ENCODE measurements at places on chromosomes 11 and 22.
A peak's percentile ranks its signal among the peaks of the same experiment; 100 is the strongest.

DNA sequence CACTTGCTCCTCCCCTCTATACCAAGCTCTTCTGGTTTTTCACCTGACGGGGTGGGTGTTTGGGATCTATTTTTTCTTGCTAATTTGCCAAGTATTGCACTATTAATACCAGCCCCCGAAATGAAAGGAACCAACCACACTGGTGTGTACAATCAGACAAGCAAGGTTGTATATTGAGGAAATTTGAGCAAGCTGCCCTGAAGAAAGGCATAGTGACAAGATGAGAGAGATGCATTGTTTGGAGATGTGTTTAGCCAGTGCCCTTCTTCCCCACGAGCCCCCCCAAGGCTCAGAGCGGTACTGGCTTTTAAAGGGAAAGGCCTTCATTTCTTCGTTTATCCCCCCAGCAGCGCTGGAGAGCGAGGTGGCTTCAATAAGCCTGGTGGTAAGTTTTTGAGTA lies 15.2 kb upstream of the GAS2L1 start:
- H3K36me3 ChIP-seq: peaks cover 95% of the 10 kb centered on the region
- no peak overlapping the region for H3K27ac ChIP-seq
- H3K27me3 ChIP-seq: no peaks in the 10 kb centered on the region
- DNase-seq: peak; percentile 28
- H3K4me3 ChIP-seq: no peak overlapping the region
- no peaks in the 10 kb centered on the region for H3K4me1 ChIP-seq

DNA sequence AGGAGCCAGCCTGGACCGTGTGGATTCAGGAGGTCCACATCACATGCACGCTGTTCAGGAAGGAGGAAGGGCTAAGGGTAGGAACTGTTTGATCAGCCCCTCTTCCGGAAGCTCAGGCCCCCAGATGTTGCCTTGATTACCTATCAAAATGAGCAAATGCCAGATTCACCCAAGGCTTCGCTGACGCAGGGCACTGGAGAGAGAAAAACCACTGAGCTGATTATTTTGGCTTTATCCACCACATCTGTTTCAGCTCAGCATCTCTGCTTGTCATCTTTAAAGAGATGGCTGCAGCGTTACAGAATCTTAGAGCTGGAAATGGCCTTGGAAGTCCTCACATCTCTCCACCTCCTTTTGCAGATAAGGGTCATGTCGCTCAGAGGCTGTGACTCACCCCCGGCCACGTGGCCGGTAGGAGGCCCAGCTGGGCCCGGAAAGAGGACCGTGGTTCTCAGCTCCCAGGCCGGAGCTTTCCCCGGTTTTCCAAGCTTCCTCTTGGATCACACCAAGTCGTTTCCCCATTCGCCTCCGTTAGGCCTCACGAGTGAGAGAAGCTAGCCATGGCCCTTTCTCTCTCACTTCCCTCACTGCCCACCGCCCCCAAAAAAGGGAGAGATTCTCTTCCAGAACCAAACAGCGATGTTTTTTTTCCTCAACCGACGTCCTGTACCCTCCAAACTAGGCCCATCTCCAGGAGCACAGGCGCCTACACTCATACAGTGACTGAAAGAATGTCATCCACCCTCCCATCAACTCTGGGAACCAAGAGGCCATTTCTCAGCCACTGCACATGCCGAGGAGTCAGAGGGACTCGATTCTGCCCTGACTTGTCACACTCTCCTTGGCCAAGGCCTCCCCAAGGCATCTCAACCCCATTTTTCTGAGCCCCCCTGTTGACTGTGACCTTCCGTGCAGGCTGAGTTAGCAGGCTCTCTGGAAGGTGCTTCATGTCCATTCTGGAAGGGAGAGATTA lies 37.6 kb downstream of the LIF start:
- no peaks in the 10 kb centered on the region for H3K36me3 ChIP-seq
- H3K27ac ChIP-seq: no peak overlapping the region
- no peaks in the 10 kb centered on the region for H3K27me3 ChIP-seq
- H3K4me1 ChIP-seq: peaks cover 3% of the 10 kb centered on the region
- H3K4me3 ChIP-seq: no peak overlapping the region

- H3K4me1 ChIP-seq: peaks cover 10% of the 10 kb centered on the region
- H3K36me3 ChIP-seq: 0 out of 2 replicates have a peak, but pooled peaks cover 5% of the 10 kb centered on the region
- H3K4me3 ChIP-seq: no peak overlapping the region
- no peak overlapping the region for H3K27ac ChIP-seq
- no peaks in the 10 kb centered on the region for H3K27me3 ChIP-seq
- DNase-seq: no peak
Observed at GRCh38 chr11:108663154-108663877, 1.6 kb upstream of the DDX10 start.

- H3K4me3 ChIP-seq: no peak overlapping the region
- peaks cover 24% of the 10 kb centered on the region for H3K4me1 ChIP-seq
- H3K27ac ChIP-seq: no peak overlapping the region
- H3K36me3 ChIP-seq: no peaks in the 10 kb centered on the region
Observed at GRCh38 chr22:29018293-29019189, 43.1 kb downstream of the C22orf31 start.

GRCh38 chr11:2929531-2929949 lies 320 bp upstream of the PHLDA2 start:
- H3K4me1 ChIP-seq: peaks cover 10% of the 10 kb centered on the region
- no peak overlapping the region for H3K27ac ChIP-seq
- H3K4me3 ChIP-seq: peak overlapping the region; percentile 67
- peaks cover 41% of the 10 kb centered on the region for H3K27me3 ChIP-seq

DNA sequence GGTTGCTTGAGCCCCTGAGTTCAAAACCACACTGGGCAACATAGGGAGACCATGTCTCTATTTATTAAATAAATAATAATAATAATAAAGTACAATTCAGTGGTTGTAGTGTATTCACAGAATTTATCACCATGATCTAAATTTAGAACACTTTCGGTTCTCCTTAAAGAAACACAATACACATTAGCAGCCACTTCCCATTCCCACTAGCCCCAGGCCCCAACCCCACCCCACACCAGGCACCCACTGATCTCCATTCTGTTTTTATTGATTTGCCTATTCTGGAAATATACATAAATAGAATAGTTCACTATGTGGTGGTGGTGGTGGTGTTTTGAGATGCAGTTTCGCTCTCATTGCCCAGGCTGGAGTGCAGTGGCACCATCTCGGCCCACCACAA lies 45.7 kb downstream of the BCL2L13 start:
- H3K36me3 ChIP-seq: no peaks in the 10 kb centered on the region
- peaks cover 6% of the 10 kb centered on the region for H3K4me1 ChIP-seq
- H3K27me3 ChIP-seq: no peaks in the 10 kb centered on the region
- H3K27ac ChIP-seq: no peak overlapping the region
- no peak for DNase-seq

- no peaks in the 10 kb centered on the region for H3K36me3 ChIP-seq
- no peak overlapping the region for H3K4me3 ChIP-seq
- no peak for DNase-seq
- H3K27ac ChIP-seq: no peak overlapping the region
- H3K27me3 ChIP-seq: no peaks in the 10 kb centered on the region
Observed at GRCh38 chr11:21630934-21631478, 561.9 kb upstream of the ANO5 start.

DNA sequence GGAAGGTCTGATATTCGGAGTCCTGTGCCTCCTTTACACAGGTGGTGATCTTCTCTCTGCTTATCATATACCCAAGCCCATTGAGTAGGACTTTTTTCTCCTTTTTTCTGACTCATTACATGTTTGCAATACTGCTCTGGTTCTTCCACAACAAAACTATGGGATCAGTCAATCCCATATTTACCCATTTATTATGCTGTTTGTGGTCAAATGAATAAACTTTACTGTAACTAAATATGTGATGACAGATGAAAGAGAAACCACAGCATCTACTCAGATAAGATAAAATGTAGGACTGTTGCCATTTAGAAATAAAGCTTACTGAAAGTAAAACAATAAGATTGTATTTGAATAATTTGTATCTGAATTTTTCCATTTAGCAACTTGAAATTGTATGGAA lies 958.7 kb upstream of the FAT3 start:
- H3K4me1 ChIP-seq: no peaks in the 10 kb centered on the region
- H3K27me3 ChIP-seq: no peaks in the 10 kb centered on the region
- no peak for DNase-seq
- H3K27ac ChIP-seq: no peak overlapping the region
- no peaks in the 10 kb centered on the region for H3K36me3 ChIP-seq
- H3K4me3 ChIP-seq: no peak overlapping the region

DNA sequence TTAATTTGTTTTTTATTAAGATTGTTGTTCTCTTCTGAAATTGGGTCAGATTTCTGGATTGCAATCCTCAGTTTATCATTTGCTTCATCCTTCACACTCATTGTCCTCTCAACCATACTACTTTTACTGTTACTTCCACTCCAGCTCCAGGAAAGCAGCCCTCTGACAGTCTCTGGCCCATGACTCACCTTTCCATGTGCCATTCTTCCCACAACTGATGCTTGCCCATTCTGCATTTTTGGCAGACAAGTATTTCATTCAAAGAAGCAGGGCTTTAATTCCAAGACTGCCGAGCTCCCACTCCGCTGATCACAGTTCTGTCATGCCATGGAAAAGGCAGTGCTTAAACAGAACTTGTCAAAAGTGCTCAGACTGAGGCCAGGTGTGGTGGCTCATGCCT lies 139.2 kb downstream of the WNT11 start:
- no peaks in the 10 kb centered on the region for H3K27me3 ChIP-seq
- no peaks in the 10 kb centered on the region for H3K36me3 ChIP-seq
- peaks cover 35% of the 10 kb centered on the region for H3K4me1 ChIP-seq
- no peak for DNase-seq

DNA sequence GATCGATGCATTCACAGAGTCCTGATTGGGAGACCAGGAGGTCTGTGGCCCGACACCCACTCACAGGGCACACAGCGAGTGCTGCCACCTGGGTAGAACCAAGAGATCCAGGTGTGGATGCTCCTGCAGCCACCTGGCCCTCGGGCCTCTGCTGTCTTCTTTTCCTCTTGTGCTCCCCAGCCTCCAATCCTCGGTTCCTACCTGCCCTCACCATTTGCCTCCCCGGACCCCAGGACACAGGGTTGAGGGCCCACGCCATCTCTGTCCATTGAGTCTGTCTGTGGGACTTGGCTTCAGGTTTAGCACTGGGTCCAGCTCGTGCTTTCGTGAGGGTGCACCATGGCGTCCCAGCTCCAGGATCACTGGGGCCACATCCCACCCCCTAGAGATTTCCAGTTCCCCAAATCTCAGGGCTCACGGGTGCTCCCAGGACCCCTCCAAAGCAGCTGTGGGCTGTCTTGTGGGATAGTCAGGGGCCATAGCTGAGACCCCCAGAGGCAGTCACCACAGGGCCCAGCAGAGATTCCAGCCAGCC lies 591.1 kb downstream of the BRD1 start:
- H3K4me1 ChIP-seq: no peaks in the 10 kb centered on the region
- H3K27me3 ChIP-seq: no peaks in the 10 kb centered on the region
- H3K4me3 ChIP-seq: no peak overlapping the region
- no peak overlapping the region for H3K27ac ChIP-seq
- H3K36me3 ChIP-seq: no peaks in the 10 kb centered on the region

Data from GM23338 (cell line).